H1 (cell line): ENCODE measurements at places on chromosomes 7 and 10.

DNA sequence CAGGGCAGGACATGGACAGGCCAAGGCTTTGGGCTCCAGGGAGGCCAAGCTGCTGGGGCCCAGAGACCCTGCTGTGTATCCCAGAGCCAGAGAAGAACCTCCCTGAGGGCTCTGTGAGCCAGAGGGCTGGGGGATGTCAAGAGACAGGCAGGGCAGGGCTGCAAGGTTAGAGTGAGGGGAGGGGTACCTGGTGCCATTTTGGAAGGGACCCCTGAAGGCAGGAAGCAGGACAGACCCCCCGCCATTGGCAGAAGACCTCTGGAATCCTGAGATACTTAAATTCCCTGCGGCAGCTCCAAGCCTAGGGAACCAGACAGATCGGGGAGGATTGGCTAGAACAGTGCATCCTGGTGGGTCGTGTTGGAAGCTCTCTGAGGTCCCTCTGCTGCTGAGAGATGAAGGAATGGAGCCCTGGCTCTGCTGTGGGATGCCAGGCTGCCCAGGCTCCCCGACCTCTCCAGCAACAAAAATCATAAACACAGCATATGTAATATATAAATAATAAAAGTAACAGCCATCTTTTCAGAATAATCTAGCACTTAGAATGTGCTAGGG lies 75.0 kb downstream of the LHPP start:
- no peak for DNase-seq

DNA sequence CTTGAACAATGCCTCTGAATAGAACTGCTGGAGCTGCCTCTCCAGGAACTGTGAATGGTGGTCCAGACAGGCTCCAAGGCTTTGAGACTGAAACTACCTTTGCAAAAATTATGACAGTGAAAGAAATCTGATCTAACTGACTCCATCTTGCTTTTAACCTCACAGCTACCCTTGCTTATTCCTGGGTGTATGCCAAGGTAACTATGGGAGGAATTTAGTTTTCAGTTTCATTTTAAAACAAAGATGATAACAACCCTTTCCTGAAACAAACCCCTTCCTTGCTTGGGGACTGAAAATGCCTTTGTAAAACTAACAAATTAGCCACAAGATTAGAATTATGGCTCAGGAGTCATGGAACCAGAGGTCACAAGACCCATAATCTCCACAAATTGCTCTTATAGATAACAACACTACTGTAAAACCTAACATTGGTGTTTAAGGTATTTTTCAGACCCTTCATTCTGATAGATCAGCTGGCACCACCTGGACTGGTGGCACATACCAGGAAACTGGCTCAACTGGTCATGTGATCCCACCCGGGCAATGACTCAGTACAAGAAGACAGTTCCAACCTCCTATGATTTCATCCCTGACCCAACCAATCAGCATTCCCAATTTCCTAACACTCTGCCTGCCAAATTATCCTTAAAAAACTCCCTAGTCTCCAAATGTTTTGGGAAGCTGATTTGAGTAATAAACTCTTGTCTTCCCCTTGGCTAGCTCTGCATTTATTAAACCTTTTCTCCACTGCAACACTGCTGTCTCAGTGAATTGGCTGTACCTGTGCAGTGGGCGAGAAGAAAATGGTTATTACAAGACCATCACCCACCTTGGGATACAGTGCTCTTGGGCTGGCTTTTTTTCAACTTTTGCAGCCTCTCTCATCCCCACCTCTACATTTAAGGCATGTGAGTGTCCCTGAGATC lies 608.1 kb downstream of the TYW1 start:
- DNase-seq: no peak

GRCh38 chr7:131370523-131370968 lies 42.9 kb downstream of the MKLN1 start:
- no peak for DNase-seq

- DNase-seq: no peak
Observed at GRCh38 chr10:132849546-132850031, 63.6 kb upstream of the NKX6-2 start.

GRCh38 chr10:6273351-6273750 lies 70.6 kb downstream of the PFKFB3 start:
- no peak for DNase-seq
